ENCODE measurements at places on chromosomes 3 and 15.
A peak's percentile ranks its signal among the peaks of the same experiment; 100 is the strongest.

- no peak for DNase-seq
Observed at GRCh38 chr15:70299931-70300869, 202.5 kb upstream of the TLE3 start.

DNA sequence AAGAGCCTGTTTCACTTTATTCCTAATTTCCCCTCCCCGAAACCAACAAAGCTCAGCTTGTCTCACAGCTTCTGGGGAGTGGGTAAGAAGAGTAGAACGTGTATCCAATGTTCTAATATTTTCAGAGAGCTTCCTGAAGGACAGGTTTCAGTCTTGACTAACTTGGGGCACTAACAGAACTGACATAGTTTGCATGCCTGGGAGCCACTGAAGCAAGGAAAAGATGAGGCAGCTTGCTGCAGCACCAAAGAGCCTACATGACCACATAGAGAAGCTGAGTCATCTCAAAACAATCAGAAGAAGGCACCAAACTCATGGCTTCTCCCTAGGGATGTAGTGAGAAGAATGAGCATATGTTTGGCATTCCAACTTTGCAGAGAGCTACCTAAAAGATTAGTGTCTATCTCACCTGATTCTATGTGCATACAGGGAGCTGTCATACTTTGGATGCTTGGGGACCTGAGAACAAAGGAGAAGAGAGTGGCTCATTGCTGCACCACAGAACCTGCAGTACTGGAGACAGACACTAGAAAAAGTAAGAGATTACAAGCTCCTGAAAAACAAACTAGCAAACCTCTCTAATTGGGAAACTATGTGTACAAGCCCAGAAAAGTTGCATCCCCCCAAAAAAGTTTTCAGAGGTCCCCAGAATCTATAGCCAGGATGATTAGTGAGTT, 86.9 kb downstream of the DCLK3 start:
- no peak for DNase-seq

DNA sequence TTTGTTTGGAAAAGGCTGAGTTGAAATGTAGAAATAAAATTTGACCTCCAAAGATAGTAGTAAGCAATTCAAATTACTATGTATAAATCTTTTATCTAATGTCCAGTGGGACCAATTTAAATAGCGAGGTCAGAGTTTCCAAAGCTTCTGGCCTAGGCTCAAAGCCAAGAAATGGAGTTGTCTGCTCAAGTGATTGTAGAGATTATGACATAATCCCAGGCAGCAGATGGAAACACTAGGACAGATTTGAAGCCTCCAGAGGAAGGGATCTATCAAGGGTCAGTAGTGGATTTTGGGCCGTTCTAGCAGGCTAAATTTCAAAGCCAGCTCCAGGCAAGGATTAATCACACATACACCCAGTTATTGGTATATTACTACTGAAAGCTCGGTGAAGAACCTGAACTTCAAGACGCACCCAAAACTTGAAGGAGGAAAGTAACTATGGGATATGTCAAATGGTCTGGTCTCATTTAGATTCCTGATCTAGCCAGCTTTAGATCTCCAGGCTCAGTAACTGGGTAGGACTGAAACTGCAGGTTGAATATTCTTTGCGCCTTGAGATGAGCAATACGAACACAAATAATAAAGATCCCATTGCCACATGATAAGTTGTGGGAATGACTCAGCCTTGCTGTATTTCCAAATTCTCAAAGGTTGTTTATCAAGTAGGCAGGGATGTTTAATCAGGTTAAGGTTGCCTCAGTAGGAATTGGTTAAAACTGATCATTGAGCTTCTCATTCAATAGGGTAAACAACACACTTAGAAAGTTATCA, 30.9 kb upstream of the ARRDC4 start:
- no peak for DNase-seq

GRCh38 chr15:81038975-81039607, 38.4 kb downstream of the TLNRD1 start:
- DNase-seq, result no peak

GRCh38 chr3:23676093-23676492, 129.7 kb upstream of the UBE2E1 start:
- DNase-seq, result no peak

- DNase-seq, result no peak
Observed at GRCh38 chr3:10339376-10339955, 18.6 kb upstream of the SEC13 start.

- no peak for DNase-seq
Observed at GRCh38 chr3:122342803-122343202, 17.8 kb downstream of the CSTA start.

- no peak for DNase-seq
Observed at GRCh38 chr3:185024966-185025365, 127.9 kb downstream of the C3orf70 start.

DNA sequence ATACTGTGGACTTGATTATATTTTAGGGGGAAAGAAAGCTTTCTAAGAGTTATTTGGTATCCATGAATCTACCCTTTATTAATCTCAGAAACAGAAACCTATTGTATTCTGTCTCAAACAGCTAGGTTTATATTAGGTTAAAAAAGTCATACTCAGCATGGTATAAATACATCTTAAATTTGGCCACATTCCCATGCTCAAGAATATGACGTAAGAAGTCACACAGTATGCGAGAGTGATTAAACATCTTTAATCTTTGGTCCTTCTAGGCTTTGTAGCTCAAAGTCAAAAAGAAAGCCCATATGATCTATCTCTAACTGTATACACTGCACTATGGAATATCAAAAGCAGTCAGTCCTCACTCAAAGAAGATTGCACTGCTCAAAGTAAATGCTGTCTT, 131.4 kb downstream of the EPHA3 start:
- no peak for DNase-seq

GRCh38 chr3:168405288-168405687, 309.6 kb upstream of the GOLIM4 start:
- DNase-seq, result no peak

- no peak for DNase-seq
Observed at GRCh38 chr3:64488939-64489338, 198.9 kb downstream of the ADAMTS9 start.

GRCh38 chr3:159123877-159124276, 322.0 kb downstream of the MFSD1 start:
- no peak for DNase-seq

DNA sequence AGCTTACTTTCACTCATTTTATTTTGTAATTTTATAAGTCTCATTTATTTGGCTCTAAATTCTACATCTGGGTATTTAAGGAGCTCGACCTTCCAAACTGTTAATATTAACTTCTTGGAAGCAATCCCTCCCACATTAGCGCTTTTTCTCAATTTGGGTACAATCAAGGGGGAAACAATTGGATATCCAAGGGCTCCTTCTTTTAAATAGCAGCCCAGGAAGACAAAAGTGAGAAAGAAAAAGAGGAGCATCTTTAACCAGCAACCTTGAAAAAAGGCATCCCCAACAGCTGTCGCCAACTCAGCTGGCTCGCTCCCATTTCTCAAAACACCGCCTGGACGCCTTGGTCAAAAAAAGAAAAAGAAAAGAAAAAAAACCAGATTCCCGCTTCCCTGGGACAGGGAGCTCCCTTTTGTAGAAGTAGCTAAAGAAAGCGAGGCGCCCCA, 873 bp downstream of the C3orf70 start:
- no peak for DNase-seq

DNA sequence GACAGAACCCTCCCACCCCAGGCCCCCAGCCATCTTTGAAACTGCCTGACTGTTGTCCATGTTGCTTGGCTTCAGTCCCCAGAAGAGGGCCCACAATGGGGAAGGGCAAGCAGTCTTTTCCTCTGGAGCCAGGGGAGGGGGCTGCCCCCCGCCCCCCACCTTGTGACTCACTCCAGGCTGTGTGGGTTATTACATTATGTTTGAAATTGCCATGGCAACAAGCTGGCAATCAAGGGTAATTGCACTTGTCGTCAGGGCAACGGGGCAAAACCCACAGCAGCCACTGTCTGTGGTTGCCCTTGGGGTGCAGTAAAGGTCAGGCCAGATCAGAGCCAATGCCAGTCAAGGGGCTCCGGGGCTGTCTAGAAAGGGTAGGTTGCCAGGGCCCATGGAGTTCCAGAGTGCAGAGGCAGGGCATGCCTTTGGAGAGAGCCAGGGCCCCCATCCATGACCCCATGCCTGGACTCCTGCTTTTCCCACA, 3.1 kb upstream of the CAMKV start:
- DNase-seq, result no peak

- no peak for DNase-seq
Observed at GRCh38 chr3:51686512-51687215, 15.6 kb downstream of the TEX264 start.

GRCh38 chr3:141261472-141262307, 30.1 kb downstream of the PXYLP1 start:
- DNase-seq, result peak; percentile 94

DNA sequence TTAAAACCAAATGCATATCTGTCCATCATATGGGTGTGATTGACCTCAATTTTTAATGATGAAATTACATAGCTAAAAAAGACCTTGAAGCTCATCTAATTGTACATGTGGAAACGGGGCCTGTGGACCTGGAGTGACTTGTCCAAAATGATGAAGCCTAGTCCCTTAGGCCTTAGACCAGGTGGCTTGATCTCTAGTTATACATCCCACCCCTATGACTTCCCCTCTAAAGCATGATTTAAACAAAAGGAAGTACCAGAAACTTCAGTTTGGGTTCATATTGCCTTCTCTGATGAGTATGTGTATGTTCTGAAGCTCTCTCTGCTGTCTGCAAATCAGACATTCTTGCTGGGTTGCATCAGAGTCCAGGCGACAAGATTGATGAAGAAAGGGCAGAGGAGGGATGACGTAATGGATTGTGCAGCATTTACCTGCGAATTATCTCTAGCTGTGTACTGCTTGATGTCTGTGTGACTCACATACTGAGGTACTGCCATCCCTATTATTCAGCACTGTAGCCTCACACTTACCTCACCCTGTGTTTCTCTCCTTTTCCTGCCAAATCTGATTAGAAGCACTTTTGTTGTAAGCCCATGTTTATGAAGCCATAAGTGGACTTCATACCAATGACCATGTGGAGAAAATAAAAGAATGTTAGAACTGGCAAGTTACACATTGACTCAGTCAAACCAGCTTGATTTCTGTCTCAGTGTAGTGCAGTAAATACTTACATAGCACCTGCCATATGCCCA, 111.5 kb downstream of the FILIP1L start:
- DNase-seq, result no peak

- no peak for DNase-seq
Observed at GRCh38 chr3:23785882-23786281, 19.9 kb upstream of the UBE2E1 start.

DNA sequence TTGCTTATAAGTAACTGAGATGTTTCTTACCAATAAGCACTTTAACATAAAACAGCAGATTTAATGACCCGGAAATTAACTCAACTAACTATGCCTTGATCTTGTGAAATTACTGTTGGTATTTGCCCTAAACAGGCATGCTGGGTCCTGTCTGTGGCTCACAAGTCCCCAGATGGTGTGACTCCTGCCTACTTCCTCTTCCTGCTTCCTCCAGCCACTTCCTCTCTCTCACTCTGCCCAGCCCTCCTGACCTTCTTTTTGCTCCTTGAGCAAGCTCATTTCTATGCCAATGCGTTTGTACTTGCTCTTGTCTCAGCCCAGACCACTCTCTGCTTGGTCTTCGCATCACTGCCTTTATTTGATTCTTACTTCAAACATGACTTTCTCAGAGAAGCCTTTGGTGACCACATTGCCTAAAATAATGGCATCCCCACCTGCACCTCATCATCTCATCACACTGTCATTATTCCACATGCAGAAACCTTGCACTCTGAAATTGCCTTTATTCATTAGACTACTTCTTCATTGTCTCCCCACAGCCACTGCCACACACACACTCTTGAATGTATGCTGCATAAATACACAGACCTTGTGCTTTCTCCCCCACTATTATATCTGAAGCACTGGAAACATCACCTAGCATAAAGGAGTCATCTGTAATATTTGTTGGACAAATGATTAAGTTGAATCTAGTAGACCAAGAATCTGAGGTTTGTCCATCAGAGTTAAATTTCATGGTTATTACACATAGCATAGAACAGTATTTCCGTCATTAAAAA, 256.3 kb upstream of the SEMA6D start:
- no peak for DNase-seq

GRCh38 chr15:81098861-81099651, 35.0 kb upstream of the CFAP161 start:
- no peak for DNase-seq

DNA sequence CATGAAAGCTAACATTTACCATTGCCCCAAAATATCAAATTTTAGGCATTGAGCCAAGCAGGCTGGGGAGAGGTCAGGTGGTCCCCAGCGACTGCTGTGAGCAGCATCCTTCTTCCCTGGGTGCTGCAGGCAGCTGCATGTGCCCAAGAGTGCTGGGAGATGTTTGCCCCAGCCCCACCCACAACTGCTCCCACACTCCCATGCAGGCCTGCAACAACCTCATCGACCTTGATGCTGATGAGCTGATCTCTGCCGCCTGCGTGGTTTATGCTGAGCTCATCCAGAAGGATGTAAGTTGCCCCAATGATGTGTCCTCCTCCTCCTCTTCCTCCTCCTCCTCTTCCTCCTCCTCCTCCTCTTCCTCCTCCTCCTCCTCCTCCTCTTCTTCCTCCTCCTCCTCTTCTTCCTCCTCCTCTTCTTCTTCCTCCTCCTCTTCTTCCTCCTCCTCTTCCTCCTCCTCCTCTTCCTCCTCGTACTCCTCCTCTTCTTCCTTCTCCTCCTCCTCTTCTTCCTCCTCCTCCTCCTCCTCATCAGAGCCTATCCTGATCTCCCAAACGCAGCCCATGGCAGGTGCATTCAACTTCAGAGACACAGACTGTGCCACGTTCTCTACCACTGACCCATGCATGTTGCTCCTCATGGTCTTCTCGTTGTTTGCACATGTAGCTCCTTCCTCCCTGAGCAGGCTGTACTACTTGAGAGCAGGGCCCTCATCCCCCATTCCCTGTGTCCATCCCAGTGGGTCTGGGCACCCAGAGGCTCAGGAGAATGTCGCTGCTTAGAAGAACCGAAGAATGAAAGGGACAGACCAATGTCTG, 15.1 kb downstream of the TBC1D21 start:
- DNase-seq, result no peak
